Fibroblast of skin of scalp (primary cell): ENCODE measurements at places on chromosomes 6 and 20.
A peak's percentile ranks its signal among the peaks of the same experiment; 100 is the strongest.

GRCh38 chr20:60238992-60239660 lies 280.9 kb downstream of the CDH26 start:
- DNase-seq, result peak; percentile 45

DNA sequence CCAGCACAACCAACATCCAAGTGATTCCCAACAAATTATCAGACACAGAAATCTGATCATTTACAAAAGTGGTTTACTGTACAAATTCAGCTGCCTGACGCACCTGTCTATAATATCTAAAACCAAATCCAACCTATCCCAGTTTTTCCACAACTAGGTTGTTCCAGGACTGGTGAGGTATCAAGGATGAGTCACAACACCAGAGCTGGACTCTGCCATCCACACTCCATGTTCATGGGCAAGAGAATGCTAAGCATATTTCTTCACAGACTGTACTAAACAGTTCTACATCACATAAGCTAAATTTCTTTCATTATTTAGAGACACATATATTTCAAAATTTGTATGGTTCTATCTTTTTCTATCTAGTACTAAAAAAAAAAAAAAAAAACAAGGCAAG lies 141.6 kb downstream of the BTBD9 start:
- no peak for DNase-seq

GRCh38 chr20:31747640-31748039 lies 8.6 kb downstream of the TPX2 start:
- peak; percentile 38 for DNase-seq

DNA sequence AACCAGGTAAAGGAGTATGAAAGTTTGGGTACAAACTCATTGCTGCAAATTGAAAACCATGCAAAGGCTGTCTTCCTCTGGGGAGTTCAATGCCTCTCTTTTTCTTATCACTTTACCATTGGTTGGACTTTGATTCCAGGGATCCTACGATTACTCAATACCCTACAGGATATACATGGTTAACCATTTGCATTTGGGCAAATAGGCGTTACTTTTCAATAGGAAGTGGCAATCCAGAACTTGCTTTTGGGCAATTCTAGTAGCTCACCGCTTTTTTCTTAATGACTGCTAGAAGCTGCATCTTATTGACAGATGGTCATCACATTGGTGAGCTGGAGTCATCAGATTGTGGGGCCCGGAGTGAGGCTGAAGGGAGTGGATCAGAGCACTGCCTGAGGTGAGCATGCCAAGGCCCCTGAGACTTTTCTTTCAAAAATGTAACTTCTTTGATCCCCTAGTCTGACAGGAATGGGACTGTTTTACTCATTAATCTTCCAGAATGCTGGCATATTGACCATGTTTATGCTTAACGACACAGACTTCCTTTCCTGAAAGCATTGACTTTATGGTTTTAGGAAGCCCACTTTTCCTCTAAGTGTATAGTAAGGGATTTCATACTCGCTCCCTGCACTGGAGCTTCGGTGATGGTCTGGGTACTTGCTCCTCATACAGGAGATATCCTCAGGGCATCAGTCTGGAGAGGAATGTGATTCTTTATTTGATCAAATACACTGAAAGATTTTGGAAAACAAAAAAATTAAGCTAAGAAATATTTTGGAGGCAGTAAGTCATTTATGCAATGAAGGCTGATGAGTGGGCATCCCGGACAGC lies at the start of gene CCR6:
Gene CCR6 (plus strand): TSS at position 270 of the 831 bp plus-strand sequence. CDS start 13,039 bp downstream, outside the sequence.
- no peak for DNase-seq

DNA sequence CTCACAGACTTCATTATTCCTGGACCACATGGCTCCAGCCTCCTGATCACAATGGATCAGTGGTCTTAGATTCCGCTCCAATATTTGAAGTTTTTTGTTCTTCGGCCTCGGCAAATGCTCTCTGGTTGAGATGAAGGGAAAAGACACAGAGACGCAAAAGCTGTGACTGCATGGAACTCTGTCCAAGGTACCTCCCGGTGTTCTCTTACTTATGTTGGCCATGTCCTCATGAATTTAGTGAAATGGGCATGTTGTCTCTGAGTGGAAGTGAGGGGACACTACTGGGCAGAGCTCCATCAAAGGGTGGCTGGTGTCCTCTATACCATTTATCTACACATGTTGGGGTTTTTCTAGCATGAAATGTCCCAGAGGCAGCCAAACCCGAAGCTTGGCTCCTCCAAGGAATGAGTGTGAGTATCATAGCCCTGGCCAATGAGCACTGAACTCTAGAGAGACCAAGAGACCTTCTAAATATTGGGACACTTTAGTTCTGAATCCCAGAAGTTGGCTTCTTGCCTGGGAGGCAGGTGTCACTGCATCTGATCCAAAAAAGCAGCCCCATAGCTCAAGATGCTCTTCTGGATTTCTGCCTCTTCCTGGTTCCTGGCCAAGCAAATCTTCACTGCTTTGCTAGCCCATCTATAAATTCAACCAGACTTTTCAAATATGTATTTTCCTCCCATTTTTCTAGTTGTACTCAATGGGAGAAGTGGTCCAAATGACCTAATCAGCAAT lies 34.1 kb downstream of the HLA-G start:
- DNase-seq, result peak; percentile 4

- DNase-seq, result no peak
These were observed 3.4 kb downstream of the HSPA1B start for GRCh38 chr6:31830886-31831335.

- DNase-seq, result peak; percentile 17
These were observed 740 bp downstream of the NELFCD start for GRCh38 chr20:58981628-58982364.
